ENCODE measurements at places on chromosomes 7 and 10. TPM values are rescaled to one million over a fixed set of nuclear protein-coding genes. Genes with fewer than 3 reads are reported as not detected.

POU6F2 gene
- total RNA-seq = 0.36 TPM

CRYGN gene
- not detected for total RNA-seq

GRCh38 chr7:154672659-154673415 is 330.1 kb downstream of the PAXIP1 start:
- DNase-seq = no peak

CHAT gene
- not detected for total RNA-seq

DNA sequence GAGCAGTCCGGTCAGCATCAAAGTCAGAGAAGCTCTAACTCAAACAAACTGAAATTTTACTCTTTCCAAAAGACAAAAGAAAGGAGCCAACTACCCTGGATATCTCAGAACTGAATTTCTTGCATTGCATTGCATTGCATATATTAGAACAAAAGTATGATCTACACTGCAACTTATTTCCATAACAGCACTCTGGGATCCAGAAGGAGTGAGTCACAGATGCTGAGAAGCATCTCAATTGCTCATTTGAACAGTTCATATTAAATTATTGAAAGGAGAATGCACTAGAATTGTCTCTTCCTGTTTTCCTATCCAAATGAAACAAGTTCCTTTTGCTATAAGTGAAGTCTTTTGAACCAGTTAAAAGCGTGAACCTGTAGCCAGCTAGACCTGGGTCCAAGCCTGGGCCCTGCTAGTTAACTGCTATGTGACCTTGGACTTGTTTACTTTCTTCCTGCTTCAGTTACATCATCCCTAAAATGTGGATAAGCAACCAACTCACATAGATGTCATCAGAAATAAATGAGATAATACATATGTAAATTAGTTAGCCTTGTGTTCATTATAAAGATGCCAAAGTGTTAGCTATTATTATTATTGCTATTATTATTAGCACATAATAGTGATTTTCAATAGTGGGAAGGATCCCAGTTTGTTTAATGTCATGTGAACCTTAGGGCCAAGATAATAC is 184.1 kb downstream of the CREB5 start:
- DNase-seq = no peak

TRIM50 gene
- total RNA-seq = not detected

CPN1 gene
- not detected for total RNA-seq

EFCAB10 gene
- not detected for total RNA-seq

- DNase-seq = no peak
Observed at GRCh38 chr10:61271127-61271780, 181.9 kb downstream of the TMEM26 start.

CAV1 gene
- total RNA-seq = 135 TPM

PNLIPRP2 gene
- not detected for total RNA-seq

DNA sequence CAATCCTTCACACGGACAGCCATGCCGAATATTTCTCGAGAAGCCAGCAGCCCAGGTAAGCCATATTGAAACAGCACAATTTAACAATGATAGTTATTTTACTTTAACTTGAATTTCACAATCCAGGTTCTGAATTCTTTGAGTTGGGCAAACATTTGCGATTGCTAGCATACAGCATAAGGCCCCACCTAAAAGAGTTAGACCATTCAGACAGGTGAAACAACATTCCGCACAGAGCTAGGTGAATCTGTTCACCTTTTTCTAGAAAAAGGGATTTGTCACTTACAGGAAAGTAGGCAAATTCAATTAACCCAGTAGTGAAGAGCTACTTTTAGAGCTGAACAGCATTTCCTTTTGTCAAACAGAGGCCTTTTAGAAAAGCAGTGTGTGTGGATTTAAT is 45.3 kb downstream of the CREB3L2 start:
- DNase-seq = no peak

DNA sequence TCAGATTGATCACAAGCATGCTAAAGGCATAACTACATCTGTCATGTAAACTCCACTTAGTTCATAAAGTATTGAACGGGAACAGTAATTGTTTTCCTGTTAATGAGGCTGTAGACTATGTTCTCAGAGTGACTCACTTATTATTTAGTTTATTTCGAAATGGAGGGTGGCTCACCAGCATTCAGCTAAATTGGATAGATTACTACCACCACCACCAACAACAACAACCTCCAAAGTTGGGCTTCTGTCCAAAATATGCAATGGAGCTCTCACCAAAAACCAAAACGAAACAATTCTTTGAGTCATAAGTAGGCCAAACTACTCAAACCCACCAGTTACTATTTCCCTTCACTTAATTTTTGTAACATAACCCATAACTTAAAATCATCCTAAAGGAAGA is 127.9 kb upstream of the NRBF2 start:
- DNase-seq = no peak

Data from lower leg skin (tissue), 4 donors.